ENCODE measurements at places on chromosomes 4 and X. TPM values are rescaled to one million over a fixed set of nuclear protein-coding genes. Genes with fewer than 3 reads are reported as not detected.
A peak's percentile ranks its signal among the peaks of the same experiment; 100 is the strongest.

GRCh38 chr4:79155336-79155735 is 170.5 kb downstream of the NAA11 start:
- DNase-seq = no peak

- no peak for DNase-seq
Measured at GRCh38 chr4:62676962-62677361, 1476.8 kb downstream of the ADGRL3 start.

- no peak for DNase-seq
Measured at GRCh38 chr4:151193414-151193813, 83.5 kb upstream of the PRSS48 start.

DNA sequence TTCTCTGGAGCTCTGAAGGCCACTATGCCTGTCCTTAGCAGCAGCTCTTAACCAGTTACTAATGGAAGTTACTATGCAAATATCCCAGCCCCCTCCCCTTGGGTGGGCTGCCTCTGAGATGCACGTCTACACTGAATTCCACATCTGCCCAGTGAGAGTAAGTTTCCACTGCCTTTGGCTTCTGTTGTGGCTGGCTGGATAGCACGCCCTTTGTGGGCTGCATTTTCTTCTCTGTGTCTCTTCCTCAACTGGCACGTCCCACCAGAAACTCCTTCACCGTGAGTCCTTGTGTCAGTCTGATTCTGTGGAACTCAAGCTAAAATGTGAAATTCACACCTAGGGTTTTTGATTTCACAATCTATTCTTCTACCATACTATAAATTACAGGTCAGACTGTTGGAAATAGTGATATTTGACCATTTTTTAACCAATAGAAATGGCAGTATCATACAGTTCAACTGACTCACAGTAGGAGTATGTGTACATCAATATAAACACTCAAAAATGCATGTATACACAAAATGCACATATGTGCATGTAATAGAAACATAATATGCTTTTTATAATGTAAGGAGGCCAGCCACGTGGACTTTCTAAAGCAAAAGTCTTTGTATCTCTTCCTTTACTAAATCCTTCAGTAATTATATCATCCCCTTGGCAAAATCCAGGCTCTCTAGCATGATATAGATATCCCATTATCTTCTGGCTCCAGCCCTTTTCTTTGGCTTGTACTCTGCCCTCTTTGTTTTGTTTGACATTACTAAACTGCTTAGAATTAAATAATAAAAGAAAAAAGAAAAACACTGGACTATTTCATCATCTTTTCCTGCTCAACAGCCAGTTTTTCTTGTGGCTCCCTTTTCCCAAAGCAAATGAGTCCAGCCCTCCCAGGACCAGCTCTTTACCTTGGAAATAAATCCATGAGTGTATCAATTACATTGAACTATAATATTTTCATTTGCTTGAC is 33.2 kb upstream of the LDB2 start:
- no peak for DNase-seq

BRS3 gene
- not detected for total RNA-seq

TRMT44 gene
- 23.0 TPM for total RNA-seq

GRCh38 chrX:71652405-71652804 is 14.9 kb upstream of the LOC101059915 start:
- peak; percentile 71 for DNase-seq

DUSP21 gene
- not detected for total RNA-seq

DNA sequence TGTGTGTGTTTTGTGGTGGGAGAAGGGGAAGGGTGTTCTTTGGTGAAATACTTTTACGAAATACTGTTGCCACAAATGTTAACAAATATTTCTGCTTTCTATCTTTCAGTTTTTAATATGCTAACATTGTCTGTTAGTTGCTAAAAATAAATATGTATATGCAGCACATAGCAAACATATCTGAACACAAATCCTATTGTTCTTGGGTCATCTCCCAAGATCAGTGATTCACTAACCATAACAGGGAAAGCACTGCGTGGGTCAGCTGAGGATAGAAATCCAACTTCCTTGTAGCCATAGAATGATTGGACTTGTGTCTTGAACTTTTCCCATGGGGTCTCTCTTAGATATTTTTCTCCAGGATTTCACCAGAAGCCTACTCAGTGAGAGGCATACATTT is 250.3 kb upstream of the FAM47A start:
- peak; percentile 63 for DNase-seq

ZNF185 gene
- 5.3 TPM for total RNA-seq

DNA sequence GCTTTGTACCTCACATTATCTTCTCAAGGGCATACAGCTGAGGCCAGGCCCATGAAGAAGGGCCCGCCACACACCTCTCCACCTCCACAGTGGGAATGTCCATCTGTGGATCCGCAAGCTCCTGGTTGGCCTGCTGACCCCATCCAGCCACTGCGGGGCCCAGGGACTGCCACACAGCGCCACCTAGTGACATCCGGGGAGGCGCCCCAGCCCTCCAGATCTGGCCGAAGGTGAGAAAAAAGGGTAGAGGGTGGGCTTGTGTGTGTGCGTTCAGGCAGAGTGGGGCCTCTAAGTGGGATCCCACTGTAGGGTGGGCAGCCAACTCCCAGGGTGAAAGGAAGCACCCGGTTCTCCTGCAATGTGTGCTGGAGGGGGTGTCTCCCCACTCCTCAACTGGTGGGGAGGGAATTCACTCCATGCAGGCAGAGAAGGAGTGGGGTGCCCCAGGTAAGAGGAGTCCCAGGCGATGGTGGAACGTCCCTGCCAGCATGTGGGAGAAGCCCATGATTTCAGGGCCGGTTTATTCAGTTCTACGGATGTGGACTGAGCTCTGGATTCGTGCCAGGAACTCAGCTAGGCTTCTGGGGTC is 117.3 kb downstream of the ENPP6 start:
- no peak for DNase-seq

DNA sequence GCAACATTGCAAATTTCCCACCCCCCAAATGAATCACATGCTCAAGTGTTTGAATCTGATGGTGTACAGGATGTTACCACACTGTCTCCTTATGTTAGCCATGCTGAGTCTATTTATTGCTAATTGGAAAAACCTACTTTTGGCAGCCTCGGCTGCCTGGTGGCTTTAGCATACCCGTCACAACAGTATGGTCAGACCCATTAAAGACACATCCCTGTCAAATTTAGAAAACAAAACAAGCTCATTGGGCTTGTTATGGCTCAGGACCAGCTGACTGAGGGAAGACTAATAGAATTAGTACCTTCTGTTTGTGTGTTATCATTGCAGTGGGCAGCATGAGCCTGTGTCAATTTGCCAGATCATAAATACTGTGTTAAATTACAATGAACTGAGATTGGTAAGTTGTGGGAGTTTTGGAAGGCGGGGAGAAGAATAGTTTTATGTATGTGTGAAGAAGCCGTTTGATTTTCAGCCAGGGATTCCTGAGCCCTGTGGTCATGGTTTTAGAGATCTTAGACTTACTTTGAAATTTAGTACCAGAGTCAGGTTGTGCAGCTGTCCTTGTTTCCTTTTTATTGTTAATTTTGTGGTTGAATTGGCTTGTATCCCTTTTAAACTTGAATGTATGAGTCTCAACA is 66.8 kb downstream of the POLA1 start:
- DNase-seq = no peak

GRCh38 chrX:119970574-119970973 is 27.0 kb upstream of the NKAP start:
- DNase-seq = no peak

PCDH18 gene
- 1.7 TPM for total RNA-seq

DNA sequence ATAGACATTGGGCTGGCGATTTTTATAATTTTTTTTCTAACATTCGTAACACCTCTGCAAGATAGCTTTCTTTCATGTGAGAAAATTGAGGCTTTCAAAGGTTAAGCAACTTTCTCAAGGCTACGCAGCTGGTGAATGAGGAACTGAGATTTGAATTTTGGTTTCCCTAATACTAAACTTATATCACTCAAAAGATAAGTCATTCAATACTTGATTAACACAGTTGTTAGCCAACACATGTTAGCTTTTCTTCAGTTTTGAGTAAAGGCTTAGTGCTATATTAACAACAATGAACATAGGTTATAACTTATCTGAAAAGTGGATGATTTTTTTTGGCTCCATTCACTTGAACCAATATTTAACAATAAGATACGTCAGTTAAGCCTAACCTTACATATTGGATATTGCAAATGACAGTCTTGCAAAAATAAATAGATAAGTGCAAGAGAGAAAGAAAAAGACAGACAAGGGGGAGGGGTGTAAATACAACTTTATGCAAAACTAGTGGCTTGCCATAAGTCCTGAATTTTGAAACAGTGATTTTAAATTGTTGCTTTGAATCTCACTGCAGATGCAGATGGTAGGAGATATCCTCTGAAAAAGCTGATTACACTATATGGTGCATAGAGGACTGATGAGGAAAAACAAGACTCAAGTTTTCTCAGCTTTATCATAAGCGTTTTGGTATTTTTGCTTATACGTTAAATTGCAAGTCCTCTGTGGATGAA is 11.1 kb upstream of the GPM6A start:
- DNase-seq = no peak

AKAP14 gene
- total RNA-seq = not detected

GATA1 gene
- not detected for total RNA-seq

GRCh38 chr4:165810726-165811125 is 62.3 kb upstream of the TLL1 start:
- DNase-seq = no peak

DNA sequence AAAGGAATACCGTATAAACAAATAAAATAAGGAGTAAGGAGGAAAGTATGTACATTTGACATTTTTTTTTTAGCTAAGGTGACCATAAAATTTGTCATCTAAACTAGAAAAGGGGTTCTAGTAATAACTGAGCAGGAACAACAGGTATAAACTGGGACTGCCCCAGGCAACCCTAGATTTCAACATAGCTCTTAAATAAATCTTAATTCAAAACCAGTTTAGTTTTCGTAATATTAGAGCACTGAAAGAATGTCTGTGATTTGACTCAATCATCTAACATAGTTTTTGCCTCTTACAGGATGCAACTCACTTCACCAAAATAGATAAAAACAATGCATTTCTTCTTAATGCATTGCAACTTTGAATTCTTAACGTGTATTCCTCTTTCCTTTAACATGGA is 257.7 kb downstream of the ADAMTS3 start:
- DNase-seq = no peak

UGT2A1 gene
- total RNA-seq = 0.05 TPM

STK32B gene
- 24.2 TPM for total RNA-seq

- no peak for DNase-seq
Measured at GRCh38 chr4:6233929-6234328, 33.6 kb upstream of the JAKMIP1 start.

DNA sequence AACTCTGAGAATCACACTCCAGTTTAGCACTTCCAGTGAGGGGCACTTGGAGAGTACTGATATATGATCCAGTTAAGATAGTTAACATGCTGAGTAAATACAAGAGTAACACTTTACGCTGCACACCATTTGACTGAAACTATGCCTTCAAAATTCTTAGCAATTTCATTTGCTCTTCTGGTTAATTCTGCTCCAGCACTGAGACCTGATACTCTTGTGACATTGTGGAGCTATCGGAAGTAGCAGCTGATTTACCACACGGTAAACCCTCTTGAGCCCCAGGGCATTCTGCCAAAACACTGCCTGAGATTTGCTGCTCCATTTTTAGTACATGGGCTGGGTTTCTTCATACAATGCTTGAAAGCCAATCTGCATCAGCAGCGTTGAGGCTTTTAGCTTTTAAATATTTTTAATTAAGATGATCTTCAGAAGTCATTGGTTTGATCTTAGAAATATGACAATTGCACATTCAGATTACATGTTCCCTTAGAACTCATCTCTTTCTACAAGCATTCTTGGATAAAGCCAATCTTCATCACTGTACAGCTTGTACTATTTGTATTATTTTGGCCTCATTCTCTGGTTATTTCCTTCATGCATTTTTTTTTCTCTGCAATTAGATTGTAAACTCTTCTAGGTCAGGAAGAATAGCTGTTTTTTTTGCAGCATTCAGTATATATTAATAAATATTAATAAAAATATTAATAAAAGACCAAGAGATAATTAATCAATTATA is 67.8 kb upstream of the ETNPPL start:
- no peak for DNase-seq

- DNase-seq = no peak
Measured at GRCh38 chrX:140467211-140467610, 37.7 kb downstream of the SOX3 start.

- DNase-seq = no peak
Measured at GRCh38 chrX:19174401-19175025, 52.2 kb upstream of the ADGRG2 start.

SLC25A43 gene
- total RNA-seq = 22.8 TPM

All from dermis blood vessel endothelial cell (primary cell).